ENCODE measurements at places on chromosomes 2 and 18.

- DNase-seq, result no peak
Measured at GRCh38 chr2:188278388-188279092, 13.1 kb upstream of the GULP1 start.

- DNase-seq, result peak; percentile 55
Measured at GRCh38 chr18:13501891-13502290, 224.5 kb downstream of the FAM210A start.

DNA sequence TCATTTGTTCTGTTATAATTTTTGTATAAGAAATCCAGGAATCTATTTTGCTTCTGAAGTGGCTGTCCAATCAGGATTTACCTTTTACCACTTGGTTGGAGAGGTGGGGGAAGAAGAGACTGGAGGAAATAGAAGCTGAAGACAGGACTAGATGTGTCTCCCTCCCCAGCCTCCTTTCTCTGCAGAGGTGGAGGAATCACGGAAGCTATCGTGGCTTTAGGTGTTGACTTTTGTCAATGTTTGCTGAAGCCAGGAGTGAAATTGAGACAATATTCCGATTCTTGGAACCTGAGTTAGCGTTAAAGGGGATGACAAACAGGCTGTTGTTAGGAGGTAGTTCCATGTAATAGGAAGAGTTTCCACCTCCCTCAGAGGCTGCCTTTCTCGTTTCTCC, 43.5 kb downstream of the PDCL3 start:
- DNase-seq, result no peak

DNA sequence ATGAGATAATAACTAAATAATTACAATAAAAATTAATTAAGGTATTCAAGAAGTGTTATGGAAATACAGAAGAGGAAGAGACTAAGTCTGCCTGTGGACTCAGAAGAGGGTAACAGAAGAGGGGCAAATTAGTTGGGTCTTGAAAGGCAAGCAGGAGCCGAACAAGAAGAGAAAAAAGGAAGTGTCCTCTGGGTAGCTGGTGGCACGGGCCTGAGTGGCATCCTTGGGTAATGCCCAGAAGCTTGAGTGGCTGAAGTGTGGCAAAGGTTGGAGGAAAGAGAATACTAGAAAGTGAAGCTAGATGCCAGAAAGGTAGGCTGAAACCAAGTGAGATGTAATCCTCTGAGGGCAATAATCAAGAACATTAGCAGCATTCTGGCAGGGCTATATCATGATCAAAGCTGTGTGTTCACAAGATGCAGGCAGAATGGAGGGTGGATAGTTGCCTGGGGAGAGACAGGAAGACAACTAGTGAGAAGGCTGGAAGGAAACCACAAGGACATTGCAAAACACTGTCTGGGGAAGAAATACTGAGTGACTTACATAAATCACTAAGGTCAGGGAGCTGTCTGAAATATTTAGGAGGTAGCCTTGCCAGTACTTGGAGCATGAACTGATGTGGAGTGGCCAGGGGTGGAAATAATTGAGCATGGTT, 16.2 kb downstream of the DOCK10 start:
- DNase-seq, result no peak

DNA sequence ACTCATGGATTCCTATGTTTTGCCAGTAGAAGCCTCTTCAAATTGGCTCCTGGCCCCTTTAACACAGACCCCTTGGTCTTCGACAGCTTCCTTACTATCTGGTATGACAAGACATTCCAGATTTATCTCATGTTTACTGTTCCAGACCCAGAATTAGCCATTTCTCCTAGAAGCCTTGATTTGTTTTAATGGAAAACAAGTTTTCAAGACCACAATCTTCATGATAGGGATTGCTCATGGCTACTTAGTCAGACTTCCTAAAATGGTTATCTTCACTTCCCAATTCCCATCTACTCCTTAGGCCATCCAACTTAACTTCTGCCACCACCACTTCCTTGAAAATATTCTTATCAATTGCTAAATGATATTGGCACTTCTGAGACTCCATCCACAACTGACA, 63.2 kb downstream of the TTC32 start:
- no peak for DNase-seq

DNA sequence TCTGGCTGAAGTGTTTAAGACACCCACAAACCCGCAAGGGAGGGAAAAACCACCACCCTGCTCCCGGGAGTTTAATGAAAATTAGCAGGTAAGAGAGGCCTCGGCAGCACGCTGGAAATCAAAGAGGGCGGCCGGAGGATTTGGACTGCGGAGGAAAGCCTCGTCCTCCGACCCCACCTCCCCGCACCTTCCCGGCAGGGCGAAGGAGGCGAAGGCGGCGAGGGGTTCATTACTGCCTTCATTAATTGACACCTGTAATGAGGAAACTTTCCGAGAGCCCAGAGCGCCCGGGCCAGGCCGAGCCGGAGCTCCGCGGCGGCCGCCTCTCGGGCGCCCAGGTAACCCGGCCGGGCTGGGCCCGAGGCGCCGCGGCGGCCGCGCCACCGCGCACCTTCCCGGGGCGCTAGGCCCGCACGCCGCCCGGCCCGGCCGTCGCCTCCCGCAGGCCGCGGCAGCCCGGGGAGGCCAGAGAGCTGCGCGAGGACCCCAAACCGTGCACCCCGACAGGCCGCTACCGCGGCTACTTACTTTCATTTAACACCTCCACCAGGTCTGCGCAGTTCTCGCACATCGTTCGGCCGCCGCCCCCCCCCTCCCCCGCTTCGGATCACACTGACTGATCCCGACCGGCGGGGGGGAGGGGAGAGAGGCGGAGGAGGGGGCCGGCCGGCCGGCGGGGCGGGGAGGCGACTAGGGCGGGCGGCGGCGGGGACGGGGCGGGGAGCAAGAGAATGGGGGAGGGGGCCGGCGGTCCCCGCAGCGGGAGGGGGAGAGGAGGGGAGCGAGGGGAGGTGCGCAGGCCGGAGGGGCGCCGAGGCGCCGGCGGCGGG, 550 bp downstream of the USP34 start:
- DNase-seq, result peak; percentile 81

DNA sequence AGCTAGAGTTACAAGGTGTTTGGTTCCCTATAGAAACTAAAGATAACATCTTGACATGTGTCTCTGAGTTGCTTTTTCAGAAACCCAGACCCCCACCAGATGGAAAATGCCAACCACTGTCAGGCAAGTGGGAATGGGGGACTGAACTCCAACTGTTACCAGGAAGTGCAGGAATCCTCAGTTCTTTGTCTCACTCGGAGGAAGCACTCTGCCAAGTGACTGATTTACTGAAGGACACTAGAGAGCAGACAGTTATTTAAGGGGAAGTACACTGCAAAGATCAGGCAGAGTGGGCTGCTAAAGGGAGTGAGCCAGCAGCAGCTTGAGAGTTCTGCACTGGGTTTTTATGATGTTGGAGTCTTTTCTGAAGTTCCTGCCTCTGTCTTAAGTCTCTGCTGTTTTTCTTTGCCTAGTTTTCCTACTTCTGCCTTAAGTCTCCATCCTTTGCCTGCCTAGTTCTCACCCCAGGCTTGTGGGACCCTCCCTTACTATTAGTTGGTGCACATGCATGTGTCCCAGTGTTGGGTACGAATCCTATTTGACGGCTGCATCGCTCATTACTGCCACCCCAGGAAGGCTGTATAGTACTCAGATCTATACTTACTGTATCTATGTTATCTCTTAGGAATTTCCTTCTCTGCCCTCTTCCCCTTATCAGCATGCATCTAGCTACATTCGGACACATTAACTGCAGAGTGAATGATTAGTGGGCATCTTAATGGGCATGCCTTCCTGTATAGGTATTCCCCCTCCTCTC, 97.1 kb downstream of the TEX51 start:
- no peak for DNase-seq

- no peak for DNase-seq
Measured at GRCh38 chr18:22556222-22557167, 138.8 kb upstream of the CTAGE1 start.

DNA sequence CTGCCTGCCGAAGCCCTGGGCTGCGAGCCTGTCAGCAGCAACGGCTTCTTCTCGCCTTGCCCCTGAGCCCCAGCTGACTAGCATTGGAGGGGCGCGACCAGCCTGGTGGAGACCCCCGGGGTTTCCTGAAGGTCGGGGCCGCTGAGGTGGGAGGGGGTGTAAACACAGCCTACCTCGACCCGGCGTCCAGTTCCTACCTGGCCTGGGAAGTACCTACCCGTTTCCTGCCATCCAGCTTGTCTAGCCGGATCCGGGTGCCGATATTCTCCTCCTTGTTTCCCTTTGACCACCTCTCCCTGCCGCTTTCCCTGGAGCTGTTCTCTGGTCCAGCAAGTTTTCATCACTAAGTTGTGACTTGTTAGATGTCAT, 511 bp downstream of the MOB4 start:
- DNase-seq, result no peak

Measured in stimulated activated CD4-positive, alpha-beta T cell treated with anti-CD3 and anti-CD28 coated beads, Interleukin-1b, Interleukin-23, amount 100 ng/mL, for 48 hours (primary cell).